Stimulated activated CD4-positive, alpha-beta T cell treated with anti-CD3 and anti-CD28 coated beads, Interleukin-4, amount 100 ng/mL, for 4 hours (primary cell): ENCODE measurements at places on chromosomes 12 and 14.

DNA sequence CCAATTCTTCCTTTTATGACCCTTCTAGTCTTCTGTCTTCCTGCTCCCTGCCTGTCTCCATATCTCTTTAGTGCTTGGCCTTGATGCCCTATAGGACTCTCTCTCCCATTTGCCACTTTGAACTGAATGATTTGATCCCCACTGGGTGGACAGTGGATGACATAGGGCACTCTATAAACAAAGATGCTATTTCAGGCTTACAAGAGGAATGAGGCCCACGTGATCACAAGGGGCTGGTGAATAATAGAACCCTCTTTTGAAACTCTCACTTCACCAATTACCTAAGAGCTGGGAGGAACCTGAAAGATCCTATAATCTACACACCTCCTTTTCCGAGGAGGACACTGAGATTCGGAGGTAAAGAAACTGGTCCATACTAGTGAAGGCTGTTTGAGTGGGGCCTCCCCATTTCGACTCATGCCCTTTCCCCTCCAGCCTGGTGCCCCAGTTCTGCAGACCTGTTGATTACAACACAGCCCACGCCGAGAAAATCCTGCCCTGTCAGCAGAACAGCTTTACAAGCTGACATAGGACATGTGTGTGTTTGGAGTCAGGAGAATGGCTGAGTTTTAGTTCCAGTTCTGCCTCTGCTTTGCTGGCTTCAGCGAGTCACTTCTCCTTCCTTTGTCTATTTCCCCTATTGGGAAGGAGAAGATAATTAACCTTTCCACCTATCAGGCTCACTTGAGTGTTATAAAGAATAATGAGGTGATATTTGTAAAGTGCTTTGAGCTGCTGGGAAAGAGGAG, 400.3 kb downstream of the ZFP36L1 start:
- no peak for DNase-seq

DNA sequence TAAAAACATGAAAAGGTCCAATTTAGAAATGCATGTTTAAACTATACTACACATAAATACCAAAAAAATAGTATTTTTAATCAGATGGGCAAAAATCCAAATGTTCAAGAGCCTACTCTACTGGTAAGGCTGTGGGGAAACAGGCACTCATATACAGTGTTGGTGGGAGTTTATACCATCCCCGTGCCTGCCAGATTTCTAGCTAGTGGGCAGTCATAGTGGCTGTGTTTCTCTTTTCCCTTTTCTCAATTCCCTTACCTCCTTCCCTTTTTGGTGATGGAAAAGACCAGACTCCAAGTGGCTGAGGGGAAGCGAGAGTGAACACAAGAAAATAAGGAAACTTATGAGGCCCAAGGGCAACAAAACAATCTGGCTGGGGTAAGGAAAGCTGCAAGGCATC, 14.7 kb downstream of the ZNF641 start:
- no peak for DNase-seq

DNA sequence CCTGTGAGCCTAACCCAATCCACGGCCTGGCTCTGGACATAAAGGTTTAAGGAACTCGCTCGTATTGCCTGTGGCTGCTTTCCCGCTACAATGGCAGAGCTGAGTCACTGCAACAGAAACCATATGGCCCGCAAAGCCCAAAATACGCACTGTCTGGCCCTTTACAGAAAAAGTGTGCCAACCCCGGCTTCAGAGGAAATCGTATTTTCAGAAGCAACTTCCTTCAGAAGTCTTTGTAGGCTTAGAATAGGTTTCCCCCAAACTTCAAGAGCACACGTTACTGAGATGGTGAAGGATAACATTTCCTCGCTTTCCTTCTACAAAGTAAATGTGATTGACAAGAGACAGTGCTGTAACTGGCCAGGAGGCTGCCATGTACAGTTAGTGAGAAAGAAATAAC, 34.8 kb upstream of the TESC start:
- DNase-seq = peak; percentile 54

GRCh38 chr14:21182166-21182565, 26.3 kb upstream of the OR5AU1 start:
- DNase-seq = no peak

DNA sequence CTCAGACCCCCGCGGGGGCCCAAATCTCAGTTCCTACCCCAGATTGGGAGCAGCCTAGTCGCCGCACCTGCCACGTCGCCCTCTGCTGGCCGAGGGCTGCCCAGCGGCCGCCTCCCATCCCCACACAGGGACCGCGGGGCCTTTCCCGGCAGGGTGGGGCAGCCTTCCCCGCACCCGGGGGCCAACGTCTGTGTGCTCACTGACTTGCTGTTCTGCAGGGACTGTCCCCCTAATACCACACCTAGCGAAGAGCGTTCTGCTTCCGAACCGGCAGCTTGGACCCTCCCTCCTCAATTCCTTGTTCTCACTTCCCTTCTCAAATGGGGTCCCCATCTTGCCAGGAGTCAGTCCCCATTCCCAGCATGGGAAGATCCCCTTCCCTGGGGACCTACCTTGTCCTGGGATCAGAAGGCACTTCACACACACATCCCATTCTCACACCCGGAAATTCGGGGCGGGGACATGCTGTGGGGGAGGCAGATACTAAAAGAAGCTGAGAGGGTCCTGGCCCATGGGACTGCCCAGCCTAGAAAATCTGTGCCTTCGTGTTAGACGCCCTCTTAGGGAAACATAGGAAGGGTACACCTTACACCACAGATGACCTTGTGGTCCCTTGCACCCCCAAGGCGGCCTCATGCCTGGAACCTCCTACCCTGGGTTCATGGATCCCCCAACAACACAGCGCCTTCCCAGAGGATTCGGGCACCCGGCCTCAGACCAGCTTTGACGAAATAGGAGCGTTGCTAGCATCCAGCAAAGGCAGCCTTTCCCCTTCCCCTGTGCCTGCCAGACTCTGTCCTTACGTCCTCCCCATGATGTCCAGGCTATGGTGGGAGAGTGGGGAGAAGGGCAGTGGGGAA, 16.4 kb downstream of the ACVRL1 start:
- DNase-seq = peak; percentile 66

DNA sequence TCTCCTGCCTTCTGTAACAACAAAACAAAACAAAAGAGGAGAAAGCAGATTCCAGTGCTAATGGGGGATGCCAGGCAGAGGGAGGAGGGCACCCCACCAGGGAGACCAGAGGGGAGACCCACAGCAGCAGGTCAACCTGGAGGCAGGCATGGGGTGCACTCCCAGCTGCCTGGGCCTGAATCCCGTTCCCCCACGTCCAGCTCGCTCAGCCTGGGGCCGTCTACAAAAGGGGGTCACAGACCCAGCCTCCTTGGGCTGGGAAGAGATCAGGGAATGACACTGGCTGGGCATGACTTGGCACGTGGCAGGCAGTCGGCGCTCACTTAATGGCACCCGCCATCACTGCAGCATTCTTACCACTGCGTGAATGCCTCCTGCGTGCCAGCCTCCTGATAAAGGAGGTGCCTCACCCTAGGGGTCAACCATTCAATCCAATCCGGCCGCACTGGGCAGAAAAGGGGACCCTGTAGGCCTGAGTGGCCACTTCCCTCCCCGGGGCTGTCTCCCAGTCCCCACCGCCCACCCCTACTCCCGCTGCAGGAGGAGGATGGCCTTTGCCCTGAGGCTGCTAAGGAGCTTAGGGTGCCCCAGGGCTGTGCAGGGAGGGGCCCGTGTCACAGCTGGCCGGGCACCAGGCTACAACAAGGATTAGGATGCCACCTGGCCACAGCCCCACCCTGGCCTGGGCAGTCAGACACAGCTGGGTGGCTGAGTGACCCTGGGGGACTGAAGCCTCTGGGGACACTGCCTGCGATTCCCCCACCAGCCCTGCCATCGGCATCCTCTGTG, 87.5 kb downstream of the NCOR2 start:
- no peak for DNase-seq

- DNase-seq = no peak
These were observed 36.6 kb downstream of the GIT2 start for GRCh38 chr12:109959411-109960093.

DNA sequence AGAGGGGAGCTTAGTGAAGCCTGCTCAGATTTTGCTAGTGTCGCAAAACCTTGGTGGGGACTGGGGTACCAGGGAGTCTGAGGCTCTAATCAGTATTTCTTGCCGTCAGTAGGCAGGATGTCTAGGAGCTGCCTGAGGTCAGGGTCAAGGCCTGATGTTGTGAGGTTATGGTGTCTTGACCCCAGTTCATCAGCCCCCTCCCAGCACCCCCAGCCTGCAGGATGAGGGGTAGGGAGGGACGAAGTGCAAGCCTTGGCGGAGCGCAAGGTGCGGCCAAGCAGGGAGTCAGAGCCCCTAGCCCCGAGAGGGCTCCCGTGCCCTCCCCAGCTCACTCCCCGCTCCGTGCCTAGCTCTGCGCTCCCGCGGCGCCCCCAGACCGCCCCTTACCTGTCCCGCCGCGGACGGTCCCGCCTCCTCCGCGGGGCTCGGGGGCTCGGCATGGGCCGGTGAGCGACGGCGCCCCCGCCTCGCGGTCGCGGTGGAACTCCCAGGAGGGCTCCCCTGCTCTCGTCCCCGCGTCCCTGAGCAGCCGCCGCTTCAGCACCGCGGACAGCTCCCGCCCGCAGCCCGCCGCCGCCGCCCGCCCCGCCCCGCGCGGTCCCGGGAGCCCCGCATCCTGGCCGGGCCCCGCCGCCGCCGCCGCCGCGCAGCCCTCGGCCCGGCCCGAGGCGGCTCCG, 347 bp downstream of the SYNDIG1L start:
- peak; percentile 61 for DNase-seq

DNA sequence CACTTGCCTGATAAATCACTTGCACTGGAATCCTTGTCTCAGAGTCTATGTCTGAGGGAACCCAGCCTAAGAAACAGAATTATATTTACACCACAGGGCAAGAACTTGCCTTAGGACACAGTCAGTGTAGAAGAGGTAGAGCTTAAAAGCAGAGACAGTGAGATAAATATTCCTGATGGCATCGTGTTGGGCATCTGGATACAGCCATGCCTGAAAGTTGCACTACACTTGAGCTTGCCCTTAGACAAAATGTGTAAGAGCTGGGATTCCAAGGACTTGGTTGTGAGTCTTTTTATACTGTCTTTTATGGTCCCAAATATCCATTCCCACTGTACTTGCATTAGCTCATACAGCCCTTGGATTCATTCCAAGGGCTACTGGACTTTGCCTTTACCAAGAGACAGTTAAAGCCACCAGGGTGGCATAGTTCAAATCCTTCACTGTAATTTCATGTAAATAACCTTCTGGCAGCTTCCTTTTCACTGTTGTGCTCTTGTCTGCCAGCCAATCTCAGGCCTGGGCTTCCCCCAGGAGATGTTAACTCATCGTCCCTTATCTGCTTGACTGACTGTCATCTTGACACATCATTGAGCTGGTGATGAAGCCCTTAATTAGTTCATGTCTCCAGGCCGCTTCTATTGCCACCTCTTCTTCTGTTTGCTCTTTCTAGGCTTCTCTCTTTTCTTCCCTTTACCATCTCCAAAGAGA, 577.9 kb upstream of the TBX3 start:
- no peak for DNase-seq

DNA sequence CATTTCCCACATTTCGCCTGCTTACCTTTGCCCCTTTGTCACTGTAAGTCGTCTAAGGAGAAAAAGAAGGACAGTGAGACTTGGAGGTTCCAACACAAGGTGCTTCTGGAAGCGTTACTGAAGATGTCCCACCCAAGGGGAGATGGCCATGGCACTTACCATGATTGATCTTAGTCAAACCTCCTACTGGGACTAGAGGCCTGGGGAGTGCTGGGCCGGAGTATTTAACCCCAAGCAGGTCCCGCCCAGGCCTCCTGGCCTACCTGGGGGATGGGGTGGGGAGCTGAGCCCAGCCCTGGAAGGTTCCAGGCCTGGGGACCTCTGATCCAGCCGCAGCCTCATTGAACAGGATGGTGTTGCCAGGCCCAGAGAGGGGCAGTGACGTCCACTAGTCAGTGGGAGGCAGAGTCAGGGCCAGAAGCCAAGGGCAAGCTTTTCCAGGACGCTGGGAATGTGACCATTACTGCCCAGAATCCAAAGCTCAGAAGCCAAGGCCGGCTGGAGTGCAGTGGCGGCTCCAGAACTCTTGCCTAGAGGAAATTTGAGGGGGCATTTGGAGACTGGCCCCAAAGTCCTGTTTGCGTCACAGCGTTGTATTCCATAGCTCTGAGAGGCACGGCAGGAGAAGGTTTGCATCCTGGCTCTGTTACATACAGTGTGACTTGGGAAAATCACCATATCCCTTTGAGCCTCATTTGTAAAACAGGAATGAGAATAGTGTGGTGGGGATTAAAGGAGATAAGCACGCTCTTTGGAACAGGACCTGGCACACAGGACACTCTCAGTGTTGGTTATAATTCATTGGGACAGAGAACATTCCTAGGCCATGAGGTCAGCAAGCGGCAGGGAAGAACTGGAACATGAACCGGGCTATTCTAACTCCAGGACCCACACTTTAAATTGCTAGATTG, at the start of gene HPD:
HPD (minus strand) TSS at position 198 of the 911 bp plus-strand sequence; CDS start at position 162, 36 bp downstream.
- no peak for DNase-seq

DNA sequence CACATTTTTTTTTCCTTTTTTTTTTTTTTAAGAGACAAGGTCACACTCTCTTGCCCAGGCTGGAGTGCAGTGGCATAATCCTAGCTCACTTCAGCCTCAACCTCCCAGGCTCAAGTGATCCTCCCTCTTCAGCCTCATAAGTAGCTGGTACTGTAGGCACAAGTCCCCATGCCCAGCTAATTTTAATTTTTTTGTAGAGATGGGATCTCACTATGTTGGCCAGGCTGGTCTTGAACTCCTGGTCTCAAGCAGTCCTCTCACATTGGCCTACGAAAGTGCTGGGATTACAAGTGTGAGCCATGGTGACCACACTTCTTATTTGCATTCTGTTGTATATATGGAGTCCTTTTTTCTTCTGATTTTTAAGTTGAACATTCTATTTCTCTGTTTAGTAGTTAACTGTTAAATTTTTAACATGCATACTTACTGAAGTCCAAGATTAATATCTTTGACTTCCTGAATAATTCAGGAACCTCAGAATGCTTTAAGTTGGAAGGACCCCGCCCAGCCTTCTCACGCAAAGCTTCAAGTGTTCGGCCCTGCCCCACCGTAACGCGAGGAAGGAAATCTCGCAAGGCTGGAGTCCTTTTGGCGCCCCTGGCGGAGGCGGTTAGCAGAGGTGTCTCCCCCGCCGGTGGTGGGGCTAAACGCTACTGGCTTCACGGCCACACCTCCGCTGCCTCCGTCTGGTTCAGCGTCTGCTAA, 21.6 kb downstream of the SPATS2 start:
- peak; percentile 47 for DNase-seq

- no peak for DNase-seq
These were observed 179.9 kb upstream of the ATF7IP start for GRCh38 chr12:14185427-14186192.

- DNase-seq = no peak
These were observed at the start of gene OAS1 for GRCh38 chr12:112906712-112907414. Gene OAS1 (plus strand): TSS chr12:112906962. CDS start chr12:112907040, 78 bp downstream.
